ENCODE measurements at places on chromosomes 7 and 10.

DNA sequence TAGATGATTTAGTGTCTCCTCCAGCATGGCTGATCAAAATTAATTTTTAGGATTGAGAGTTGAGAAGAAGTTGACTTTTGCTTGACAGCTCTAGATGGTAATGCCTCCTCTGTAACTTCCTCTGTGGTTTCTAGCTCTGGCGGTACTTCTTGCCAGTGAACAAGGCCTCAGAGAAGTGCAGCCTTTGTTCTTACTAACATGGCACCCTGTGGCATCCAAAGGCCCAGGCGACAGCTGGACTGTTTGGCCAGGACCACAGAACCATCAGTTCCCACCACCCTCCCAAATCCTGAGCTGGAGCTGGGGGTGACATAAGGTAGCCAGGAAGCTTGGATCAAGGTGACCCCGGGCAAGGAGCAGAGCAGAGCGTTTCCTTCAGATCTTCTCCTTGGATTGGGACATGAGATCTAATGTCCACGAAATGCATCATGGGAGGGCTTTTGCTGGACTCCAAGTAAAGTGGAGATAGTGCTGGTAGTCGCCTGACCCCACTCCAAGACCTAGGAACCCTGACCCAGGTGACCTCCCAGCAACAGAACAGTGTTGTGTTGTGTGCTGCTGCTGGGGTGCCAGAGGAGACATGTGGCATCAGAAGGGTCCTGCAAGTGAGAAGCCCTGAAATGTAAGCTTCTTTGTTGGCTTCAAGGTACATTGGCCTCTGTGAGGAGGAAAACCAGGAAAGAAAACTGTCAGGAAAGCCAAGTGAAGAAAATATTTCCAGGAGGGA, 41.8 kb downstream of the APBB1IP start:
- no peak for DNase-seq

DNA sequence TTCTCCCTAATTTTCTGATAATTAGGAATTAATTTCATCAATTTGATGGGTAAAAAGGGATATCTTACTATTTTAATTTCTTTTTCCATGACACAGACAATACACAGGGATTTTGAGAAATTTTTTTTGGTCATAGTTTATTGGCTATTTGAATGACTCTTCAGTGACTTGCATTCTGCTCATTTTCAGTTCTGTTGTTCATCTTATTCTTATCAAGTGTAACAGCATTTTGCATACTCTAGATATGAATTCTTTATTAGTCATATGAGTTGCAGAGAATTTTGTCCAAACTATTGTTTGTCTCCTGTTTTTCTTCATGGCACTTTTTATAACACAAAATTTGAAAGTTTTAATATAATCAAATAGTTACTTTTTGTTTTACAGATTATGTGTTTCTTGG, 41.7 kb downstream of the MKLN1 start:
- no peak for DNase-seq

- DNase-seq, result peak; percentile 30
Measured at GRCh38 chr7:112296432-112296831, 89.9 kb downstream of the ZNF277 start.

DNA sequence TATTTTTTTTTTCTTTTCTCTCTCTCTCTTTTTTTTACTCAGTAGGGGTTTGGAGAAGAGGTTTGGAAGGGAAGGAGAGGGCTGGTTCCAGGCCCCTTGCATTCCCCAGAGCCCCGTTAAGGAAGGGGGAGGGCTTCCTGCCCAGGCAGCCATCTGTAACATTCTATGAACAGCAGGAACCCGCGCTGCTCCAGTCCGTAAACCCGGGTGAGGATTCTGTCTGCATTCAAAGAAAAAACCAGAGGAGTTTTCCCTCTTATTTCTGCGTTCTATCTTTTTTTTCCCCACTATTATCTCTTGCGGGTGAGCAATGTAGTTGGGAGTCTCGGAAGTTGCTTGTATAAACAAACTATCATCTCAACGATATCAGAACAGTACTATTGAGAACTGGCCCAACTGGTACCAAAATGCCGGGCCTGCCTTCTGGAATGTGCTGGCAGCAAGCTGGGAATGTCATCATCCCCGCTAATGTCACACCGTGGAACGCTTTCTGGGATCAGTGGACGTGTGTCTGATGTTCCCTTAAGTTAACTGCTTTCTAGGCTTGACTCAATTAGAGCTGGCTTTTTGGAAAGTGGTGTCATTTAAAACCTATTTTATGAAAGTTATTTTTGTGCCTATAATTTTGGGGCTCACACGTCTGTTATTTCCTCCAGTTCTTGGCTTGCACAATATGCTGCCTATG, 153.1 kb upstream of the MEOX2 start:
- DNase-seq, result peak; percentile 62

GRCh38 chr10:94546049-94546900, 687 bp downstream of the HELLS start:
- DNase-seq, result no peak
